Naive thymus-derived CD8-positive, alpha-beta T cell (primary cell): ENCODE measurements at places on chromosomes 11 and 22. TPM values are rescaled to one million over a fixed set of nuclear protein-coding genes. Genes with fewer than 3 reads are reported as not detected.

GRCh38 chr11:114412946-114413345 is 12.5 kb downstream of the RBM7 start:
- no peak for DNase-seq
- peaks cover 4% of the 10 kb centered on the region for H3K36me3 ChIP-seq
- H3K27me3 ChIP-seq: no peaks in the 10 kb centered on the region
- no peak overlapping the region for H3K27ac ChIP-seq

DNA sequence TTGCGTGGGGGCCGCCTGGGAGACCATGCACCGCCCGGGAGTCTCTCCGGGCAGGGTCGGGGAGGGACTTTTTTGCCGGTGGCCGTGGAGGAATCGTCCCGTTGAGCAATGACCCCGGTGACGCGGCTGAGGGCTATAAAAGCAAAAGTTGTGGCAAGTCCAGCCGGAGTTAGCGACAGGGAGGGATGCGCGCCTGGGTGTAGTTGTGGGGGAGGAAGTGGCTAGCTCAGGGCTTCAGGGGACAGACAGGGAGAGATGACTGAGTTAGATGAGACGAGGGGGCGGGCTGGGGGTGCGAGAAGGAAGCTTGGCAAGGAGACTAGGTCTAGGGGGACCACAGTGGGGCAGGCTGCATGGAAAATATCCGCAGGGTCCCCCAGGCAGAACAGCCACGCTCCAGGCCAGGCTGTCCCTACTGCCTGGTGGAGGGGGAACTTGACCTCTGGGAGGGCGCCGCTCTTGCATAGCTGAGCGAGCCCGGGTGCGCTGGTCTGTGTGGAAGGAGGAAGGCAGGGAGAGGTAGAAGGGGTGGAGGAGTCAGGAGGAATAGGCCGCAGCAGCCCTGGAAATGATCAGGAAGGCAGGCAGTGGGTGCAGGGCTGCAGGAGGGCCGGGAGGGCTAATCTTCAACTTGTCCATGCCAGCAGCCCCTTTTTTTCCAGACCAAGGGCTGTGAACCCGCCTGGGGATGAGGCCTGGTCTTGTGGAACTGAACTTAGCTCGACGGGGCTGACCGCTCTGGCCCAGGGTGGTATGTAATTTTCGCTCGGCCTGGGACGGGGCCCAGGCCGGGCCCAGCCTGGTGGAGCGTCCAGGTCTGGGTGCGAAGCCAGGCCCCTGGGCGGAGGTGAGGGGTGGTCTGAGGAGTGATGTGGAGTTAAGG is at the start of gene NEAT1:
NEAT1 (plus strand) TSS at position 166 of the 883 bp plus-strand sequence.
- H3K27me3 ChIP-seq: peaks cover 4% of the 10 kb centered on the region
- H3K36me3 ChIP-seq: peaks cover 46% of the 10 kb centered on the region
- peak within 1 kb of the TSS; percentile 98 for H3K4me3 ChIP-seq
- peak within 1 kb of the TSS; percentile 94 for H3K27ac ChIP-seq

- H3K4me3 ChIP-seq: no peak overlapping the region
- H3K27me3 ChIP-seq: no peaks in the 10 kb centered on the region
- no peak for DNase-seq
- H3K27ac ChIP-seq: no peak overlapping the region
- H3K36me3 ChIP-seq: no peaks in the 10 kb centered on the region
- peaks cover 42% of the 10 kb centered on the region for H3K4me1 ChIP-seq
Observed at GRCh38 chr22:42320443-42321416, 50.3 kb upstream of the TCF20 start.

The ZBED5 gene
- total RNA-seq: 173 TPM

The C22orf15 gene
- total RNA-seq: 4.1 TPM

The AMOTL1 gene
- 0.03 TPM for total RNA-seq

The MAPK8IP2 gene
- 0.22 TPM for total RNA-seq
